HuH-7 (cell line): ENCODE measurements at places on chromosomes 1 and 21.

- no peak for DNase-seq
These were observed 1.0 kb upstream of the EPS15 start for GRCh38 chr1:51519865-51520699.

- no peak for DNase-seq
These were observed 397.4 kb downstream of the PTPRU start for GRCh38 chr1:29633771-29634170.

DNA sequence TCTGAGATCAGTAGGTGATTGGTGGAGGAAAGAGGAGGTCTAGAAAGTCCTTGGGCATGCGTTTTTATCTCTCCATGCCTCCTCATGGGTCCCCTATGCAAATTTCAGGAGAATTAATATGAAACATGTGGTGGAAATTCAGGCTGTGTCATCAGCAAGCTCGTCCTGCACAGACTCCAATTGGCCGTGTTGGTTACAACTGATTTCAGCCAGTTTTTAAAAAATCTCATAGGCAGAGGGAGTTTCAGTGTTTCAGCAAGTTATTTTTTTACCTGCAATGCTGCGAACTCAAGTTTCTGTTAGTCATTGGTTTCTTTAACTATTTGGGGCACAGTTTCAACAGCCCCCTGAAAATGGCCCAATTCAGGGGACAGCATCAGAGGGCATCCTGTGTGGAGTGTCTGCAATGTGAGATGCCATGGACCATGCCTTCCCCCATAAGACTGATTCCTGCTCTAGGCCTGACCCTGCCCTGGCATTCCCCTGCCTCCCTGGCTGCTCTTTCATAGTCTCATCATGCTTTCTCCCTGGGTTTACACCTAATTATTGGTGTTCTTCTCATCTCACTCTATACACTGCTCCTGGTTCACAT is 59.9 kb downstream of the C1orf198 start:
- DNase-seq, result no peak

- DNase-seq, result no peak
These were observed 101.0 kb downstream of the AJAP1 start for GRCh38 chr1:4755301-4755845.

DNA sequence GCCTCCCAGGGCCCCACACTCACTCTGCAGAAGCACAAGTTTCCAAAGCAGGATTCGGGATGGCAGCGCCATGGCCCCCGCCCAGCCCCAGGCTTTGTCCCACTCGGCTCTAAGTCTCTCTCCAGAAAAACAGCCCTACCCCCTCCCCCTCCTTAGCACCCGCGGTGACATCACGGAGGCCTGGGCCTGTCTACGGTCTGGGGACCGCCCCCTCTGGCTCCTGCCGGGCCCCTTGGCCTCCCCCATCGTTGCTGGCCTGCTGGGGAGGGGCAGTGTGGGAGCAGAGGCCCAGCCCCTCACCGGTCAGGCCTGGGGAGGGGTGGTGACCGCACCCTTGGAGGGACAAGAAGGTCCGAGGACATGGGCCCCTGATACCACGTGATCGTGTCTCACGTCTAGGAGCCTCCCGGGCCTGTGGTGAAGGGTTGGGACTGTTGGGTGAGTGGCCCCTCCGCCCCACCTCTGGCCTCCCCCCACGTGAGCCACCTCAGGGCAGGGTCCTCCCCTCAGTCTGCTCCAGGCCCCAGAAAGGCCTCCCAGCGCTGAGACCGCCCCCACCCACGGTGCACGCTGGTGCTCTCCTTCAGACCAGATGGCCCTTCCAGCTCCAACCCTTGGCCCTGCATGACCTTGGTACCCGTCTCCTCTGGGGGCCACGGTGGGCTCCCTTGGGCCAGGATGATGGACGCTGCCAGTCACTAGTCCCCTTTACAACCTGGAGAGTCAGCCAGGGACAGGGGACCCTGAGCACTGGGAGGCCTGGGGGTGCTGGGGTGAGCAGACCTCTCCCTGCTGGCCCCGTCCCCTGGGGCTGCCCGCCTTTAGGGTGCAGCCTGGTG is at the start of gene MXRA8:
Gene MXRA8, minus strand, starts transcription at position 123 of the 839 bp plus-strand sequence. Its CDS starts 51 bp downstream, at position 72.
- no peak for DNase-seq

DNA sequence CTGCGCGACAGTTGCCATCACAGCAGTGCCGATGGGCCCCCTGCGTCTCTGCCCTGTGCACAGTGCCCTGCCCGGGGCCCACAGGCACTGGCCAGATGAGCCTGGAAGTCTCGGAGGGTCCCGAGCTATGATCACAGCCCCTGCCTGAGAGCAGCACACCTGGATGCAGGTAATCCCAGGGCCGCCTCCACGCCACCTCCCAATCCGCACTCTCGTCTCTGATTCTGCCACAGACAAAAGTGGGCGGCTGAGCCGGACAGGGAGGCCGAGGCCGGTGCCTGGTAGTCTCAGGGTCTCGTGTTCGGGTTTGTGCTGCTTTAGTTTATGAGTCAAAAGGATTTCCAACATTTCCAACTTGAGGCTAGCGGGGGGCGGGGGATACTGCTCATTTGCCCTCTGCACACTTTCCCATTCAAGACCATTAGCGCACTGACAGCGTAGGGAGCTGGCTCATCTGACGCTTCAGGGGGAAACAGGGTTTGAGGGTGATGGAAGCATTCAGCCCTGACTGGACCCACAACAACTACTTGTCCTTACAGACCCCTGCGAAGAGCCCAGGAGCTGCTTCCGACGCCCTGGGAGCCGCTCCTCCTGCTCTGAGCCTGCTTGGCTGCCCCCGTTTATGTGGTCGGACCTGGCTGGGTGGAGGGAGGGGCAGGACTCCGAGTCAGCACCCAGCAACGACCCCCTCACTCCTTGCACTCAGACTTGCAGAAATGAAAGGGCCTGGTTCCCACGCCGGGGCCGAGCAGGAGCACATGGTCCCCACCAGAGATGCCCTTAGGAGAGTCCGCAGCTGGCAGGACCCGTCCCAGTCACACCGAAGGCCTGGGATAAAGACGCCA is 1.8 kb upstream of the TTC34 start:
- no peak for DNase-seq

DNA sequence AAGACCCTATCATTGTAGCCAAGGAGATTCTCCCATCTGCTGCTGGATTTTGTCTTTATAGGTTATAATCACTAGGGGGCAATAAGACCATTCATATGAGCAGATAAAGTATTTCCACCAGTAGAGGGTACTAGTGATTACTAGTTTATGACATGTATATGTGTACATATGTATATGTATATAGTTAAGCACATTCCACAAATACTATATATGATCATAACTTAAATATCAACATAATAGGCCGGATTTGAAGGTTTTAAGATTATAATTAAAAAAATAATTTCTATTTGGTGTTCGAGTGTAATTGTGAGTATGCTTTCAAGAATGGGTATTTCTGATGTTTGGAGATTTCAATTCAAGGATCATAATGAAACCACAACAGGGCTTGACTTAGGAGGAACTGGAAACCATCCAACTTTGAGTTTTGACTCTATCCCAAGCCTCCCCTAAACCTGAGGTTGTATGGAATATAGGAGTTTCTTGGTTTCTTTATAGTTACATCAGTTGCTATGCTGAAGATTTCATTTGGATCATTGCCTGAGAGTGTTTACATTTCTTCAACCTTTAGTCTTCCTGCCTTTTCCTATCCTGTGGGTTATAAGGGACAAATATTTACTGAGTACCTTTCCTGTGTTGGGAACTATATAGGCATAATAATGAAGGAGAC is 16.9 kb downstream of the TCEANC2 start:
- DNase-seq, result no peak

- no peak for DNase-seq
These were observed 3.0 kb downstream of the EPS8L3 start for GRCh38 chr1:109760581-109761226.

- DNase-seq, result no peak
These were observed 14.0 kb upstream of the AIM2 start for GRCh38 chr1:159090286-159091179.

GRCh38 chr1:31239653-31240241 is at the start of gene NKAIN1:
TSS of gene NKAIN1 (minus strand) at chr1:31239887. CDS start at chr1:31239547, 340 bp downstream.
- DNase-seq, result peak; percentile 44

GRCh38 chr1:9599741-9600140 is 11.0 kb downstream of the TMEM201 start:
- no peak for DNase-seq

DNA sequence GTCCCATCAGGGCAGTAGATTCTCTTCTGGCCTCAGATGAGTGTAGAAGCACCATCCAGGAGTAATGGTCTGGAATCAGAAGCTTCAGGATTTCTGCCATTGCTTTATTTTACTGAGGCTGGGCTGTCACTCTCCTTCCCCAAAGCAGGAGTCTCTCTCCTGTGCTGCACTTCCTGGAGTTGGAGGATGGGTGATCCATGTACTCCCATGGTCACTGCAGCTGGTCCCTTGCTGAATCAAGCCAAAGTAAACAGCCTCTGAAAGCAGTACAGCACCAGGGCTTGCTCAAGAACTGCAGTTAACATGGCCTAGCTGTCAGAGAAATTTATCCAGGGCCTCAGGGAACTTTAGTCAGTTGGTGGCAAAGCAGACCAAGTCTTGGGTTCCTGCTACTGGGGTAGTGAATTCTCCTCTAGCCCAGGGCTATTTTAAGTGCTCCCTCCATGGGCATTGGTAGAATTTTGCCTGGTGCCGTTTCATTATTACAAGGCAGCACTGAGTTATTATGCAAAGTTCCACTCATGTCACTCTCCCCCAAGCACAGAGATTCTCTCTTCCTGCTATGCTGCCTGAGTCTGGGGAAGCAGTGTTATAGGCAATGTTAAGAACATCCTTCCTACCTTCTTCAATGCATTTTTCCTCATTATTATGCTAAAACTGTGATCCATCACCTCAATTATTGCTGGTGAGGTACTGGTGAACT is 29.5 kb downstream of the DRAM2 start:
- DNase-seq, result peak; percentile 15

DNA sequence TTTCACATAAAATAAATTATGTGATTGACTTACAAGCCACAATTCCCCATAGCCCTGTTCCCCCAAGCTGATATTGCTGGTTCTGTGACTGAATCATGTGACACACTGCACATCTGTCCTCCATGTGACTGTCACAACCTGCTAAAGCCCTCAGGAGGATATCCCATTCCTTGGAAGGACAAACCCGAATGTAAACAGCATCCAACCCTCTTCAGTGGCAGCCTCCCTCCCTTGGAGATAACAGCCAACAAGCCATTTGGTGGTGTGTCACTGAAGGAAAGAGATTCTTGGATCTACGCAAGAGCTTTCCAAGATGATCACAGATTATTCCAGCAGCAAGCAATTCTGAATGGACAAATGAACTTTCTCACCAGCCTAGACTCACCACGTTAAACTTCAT is 153.9 kb upstream of the TIAM1 start:
- DNase-seq, result no peak

DNA sequence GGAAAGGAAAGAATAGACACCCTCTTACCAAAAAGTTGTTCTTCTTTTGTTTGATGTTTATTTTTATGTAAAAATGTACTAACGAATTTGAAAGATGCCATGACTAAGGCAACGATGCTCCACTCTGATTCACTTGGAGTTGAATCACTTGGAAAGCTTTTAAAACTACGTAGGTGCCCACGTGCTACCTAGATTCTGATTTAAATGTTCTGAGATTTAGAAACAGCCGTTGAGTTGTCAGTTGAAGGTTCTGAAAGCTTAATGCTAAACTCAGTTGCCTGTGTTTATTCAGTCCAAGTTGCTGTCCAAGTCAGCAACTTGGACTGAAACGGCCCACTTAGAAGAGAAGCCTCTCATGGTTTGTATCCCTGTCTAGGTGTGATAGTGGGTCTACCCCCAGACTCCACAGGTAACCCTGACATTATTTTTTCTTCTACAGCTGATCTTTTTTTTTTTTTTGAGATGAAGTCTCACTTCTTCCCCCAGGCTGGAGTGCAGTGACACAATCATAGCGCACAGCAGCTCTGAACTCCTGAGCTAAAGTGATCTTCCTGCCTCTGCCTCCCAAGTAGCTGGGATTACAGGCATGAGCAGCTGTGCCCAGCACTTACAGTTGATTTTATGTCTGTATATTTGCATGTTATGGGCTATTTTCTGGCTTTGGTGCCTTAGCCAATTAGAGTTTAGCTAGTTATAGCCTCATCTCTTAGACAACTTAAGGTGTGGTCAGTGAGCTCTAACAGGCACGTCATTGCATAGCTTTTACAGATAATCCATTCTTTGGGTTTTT is 1.4 kb upstream of the VAMP4 start:
- no peak for DNase-seq

DNA sequence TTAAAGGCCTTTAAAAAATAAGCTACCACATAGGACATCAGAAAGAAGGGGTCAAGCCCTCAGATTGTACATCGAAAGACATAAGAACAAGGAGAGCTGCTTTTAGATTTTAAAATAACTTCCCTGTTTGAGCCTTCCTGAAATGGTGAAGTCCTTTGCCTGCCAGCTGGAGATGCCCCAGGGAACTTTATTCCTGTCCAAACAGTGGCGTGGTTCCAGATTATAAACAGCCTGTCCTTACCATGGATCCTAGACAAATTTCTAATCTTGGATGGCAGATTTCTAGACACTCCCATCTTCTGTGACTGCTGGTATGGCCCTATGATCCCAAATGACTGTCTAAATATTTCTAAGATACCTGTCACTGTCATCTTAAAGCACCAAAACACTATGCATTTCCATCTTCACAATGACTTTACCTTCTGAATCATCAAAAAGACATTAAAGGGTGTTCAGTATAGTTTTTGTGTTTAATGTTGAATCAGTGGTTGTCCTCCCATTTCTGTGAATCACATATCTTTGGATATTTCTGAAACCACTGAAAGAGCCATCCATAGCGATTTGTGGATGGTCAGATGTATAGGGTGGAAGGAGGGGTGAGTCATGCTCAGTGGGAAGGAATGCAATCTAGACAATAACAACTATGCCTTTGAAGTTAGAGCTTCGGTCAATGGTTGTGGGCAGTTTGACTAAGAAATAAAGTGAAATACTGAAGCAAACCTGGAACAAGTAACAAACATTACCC is 23.2 kb downstream of the ILDR2 start:
- DNase-seq, result no peak

DNA sequence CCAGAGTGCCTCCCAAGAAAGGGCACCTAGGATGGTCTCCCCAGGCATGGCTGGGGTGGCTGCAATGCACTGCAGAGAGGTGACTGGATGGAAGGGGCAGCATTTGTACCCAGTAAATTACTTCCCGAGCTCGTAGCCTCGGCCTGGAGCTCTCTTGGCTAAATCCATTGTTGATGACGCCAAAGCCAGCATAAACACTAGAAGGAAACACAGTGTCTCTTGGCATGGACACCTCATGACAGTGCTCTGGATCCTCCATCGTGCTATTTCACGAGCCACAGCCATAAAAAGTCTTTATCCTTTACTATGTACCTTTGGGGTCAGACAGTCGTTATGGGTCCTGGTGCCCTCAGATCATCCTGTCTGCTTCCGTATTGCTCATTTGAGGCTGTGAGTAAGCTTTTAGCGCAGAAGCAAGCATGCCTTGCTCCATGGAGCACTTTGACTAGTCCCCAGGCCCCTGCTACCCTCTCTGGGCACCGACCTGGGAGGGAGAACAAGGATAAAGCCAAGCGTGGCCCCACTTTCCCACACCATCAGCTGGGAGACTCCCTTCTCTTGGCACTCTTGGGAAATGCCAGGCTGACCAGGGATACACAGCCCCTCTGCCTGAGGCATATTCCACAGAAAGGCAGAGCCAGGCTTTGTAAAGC is 10.3 kb upstream of the PRELP start:
- no peak for DNase-seq

GRCh38 chr1:68620571-68620970 is 123.7 kb upstream of the DEPDC1 start:
- DNase-seq, result no peak

- DNase-seq, result no peak
These were observed 222.7 kb downstream of the PTPRU start for GRCh38 chr1:29458737-29459619.
